Hepatic stellate cell (primary cell): ENCODE measurements at places on chromosomes 6 and 20.
A peak's percentile ranks its signal among the peaks of the same experiment; 100 is the strongest.

DNA sequence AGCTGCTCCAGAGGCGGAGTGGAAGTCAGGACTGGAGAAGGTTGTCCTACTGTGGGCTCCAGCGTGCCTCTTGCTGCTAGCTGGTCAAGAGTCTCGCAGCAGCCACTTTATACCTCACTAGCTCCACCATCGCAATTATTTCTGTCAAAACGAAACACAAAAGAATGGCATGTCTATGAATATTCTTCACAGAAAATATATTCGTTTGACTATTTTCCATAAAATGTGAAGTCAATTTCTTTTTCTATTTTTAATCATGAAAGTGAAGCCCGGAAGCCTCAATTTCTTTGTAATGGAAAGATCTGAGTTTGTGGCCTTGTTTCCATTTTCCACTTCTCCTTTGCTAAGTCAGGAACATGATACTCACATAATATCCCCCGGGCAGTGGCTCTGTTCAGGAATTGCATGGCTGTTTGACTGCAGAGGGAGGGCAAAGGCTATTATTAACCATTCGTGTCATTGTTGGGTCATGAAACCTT is 51.7 kb downstream of the DTD1 start:
- DNase-seq = no peak

GRCh38 chr6:79775222-79775621 is 144.1 kb downstream of the SH3BGRL2 start:
- DNase-seq = no peak

DNA sequence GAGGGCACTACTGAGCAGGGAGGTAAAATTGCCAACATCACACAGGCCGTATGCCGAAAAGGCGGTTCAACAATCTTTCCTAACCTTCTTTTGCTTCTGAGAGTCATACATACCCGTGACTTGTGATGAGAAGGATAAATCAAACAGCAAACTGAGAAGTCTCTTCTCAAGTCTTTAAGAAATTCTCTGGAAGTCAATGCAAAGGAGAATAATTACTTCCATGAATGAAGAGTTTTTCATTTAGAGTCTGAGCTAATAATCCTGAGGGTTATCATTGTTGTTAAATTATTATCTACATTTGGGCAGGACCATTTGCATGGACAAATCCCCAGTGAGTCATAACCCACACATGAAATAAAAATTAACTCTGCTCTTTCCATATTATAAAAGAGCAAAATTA is 22.4 kb upstream of the ILRUN start:
- DNase-seq = no peak

GRCh38 chr20:57195469-57196100 is 70.9 kb downstream of the BMP7 start:
- no peak for DNase-seq

GRCh38 chr6:88585276-88585692 is 378.1 kb downstream of the RNGTT start:
- DNase-seq = no peak

DNA sequence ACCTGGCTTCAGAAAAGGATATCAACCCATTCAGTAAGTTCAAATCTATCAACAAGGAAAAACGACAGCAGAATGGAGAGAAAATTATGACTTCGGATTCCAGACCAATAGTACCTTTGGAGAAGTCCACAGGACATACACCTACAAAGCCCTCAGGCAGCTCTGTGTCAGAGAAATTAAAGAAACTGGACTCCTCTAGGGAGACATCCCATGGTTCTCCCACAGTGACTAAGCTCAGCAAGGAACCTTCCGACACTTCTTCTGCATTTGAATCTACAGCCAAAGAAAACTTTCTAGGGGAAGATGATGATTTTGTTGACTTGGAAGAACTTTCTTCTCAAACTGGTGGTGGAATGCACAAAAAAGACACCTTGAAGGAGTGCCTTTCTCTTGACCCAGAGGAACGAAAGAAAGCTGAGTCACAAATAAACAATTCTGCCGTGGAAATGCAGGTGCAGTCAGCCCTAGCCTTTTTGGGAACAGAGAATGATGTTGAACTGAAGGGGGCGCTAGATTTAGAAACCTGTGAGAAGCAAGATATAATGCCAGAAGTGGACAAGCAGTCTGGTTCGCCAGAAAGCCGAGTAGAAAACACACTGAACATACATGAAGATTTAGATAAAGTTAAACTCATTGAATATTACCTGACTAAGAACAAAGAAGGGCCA is 67.4 kb upstream of the HINT3 start:
- DNase-seq = no peak

GRCh38 chr6:17584241-17584803 is 15.8 kb upstream of the FAM8A1 start:
- peak; percentile 74 for DNase-seq

GRCh38 chr6:162644153-162644552 is 83.4 kb downstream of the PRKN start:
- DNase-seq = no peak

DNA sequence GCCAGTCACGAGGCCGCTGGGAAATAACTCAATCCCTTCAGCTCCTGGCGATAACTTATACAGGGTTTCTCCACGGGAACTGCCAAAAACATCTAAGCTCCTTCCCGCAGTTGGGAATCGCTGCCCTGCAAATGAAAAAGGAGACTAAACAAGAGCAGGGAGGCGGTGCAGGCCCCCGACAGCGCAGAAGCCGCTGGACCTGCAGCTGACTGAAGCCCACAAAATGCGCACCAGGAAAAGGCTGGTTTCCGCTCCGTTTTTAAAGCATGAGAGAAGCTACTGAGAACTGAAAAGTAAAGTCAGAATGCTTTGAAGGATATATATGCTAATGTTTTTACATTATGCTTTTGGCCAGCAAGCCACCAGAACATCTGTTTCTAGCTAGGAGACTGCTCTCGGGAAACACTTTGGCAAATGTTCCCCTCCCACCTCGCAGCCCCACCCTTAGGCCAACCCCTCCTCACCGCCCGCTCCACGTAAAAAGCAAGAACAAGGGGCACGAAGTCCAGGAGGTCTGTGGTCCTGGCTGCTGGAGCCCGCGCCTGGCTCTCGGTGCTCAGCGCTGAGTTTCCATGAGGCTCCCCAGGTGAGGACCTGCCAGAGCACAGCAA is 90.5 kb downstream of the SOD2 start:
- no peak for DNase-seq

GRCh38 chr6:135423649-135424128 is 73.9 kb downstream of the AHI1 start:
- peak; percentile 7 for DNase-seq

- DNase-seq = no peak
Observed at GRCh38 chr6:153059311-153059710, 56.8 kb upstream of the MTRF1L start.

GRCh38 chr6:85620308-85620707 is 22.4 kb downstream of the SYNCRIP start:
- no peak for DNase-seq

GRCh38 chr6:125722886-125723285 is 26.5 kb upstream of the HEY2 start:
- no peak for DNase-seq

- no peak for DNase-seq
Observed at GRCh38 chr6:47162231-47162630, 120.1 kb upstream of the ADGRF1 start.

DNA sequence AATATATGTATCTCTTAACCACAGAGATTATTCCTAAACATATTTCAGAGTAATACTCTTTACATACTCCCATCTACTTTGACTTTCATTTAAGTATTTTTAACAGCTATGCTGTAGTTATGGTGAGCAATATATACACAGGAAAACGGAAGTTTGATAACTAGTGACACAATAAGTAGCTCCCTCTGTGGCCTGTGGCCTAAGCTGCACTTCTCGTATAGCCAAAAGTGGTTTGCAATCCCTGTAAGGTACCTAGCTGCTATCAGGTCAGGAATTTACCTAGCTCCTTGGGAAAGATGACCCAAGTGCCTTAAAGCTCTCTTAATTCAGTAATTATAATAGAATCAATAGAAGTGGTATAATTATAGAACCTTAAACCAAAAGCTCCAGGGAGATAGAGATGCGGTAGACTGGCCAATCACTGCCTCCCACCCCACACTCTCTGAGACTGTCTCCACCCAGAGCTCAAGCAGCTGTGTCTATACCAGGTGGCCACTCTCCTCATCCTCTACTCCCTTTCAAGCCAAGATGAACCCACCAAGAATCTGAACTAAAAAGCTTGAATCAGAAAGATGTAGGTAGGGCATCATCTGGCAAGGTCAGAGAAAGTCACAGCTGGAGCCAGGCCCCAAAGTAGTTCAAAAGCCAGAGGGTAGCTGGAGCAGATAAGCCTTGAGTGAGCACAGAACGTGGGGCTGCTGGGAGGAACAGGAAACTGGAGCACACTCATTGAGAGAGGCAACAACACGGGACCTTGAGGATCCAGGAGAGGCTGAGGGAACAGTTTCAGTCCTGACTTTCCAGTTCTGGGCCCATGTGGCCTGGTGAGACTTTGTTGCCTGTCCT is 84.9 kb upstream of the ASF1A start:
- no peak for DNase-seq

DNA sequence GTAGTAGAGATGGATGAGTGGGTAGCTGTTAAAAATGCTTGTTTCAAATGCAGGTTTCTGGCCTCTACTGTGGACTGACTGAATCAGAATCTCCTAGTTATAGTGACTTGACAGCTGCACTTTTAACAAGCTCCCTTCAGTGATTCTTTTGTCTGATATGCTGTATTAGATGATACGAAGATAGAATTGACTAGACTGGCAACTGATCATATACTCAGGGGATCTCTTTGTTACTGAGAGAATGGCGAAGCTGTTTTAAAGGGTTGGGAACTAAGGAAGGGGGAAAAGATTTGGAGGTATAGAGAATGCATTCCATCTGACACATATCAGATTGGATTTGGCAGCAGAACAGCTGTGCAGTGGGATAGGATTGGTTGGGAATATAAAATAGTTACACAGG is 7.0 kb downstream of the ENPP4 start:
- DNase-seq = no peak

GRCh38 chr20:53264604-53265003 is 292.4 kb downstream of the TSHZ2 start:
- DNase-seq = no peak

- no peak for DNase-seq
Observed at GRCh38 chr6:5729813-5730517, 276.8 kb downstream of the NRN1 start.

DNA sequence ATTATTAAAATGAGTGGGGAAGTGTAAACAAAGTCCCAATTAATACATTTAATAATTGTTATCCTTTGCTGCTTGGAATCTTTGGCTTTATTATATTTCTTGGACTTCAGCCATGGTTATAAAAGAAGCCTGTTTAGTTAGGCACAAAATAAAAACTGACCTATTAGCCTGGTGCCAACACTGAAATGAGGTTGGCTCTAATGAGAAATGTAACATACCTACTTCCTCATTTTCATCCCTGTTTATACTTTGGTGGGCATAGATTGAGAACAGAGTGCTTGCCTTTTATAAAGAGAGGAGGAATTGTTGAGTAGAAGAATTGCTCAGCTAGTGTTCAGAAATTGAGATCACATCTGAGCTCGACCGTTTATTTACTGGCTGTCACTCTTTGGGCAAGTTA is 471.3 kb downstream of the UTRN start:
- no peak for DNase-seq

- no peak for DNase-seq
Observed at GRCh38 chr20:36591854-36592641, 13.5 kb upstream of the RAB5IF start.

DNA sequence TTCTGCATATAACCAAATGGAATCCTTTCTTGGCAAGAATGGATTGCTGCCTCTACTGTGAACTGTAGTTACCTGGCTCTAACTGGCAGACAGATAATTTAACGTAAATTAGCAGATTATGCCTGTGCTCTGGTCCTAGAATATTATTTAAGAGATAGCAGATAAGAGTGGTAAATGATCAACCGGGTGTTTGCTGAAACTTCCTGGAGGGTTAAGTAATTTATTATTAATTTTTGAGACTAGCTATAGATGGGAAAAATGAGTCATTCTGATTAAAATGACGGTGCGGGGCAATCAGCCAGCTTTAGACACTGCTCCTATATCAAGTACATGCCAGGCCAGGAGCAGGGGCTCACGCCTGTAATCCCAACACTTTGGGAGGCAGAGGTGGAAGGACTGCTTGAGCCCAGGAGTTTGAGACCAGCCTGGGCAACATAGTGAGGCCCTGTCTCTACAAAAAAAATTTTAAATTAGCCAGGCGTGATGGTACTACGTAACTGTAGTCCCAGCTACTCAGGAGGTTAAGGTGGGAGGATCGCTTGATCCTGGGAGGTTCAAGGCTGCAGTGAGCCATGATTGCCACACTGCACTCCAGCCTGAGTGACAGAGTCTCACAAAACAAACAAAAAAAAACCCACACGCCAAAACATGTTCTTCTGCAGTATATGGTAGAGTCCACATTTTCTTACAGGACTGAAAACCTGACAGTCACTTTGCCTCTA is 22.6 kb downstream of the B4GALT5 start:
- DNase-seq = no peak

GRCh38 chr20:25223179-25223661 is 24.7 kb upstream of the PYGB start:
- DNase-seq = peak; percentile 97

GRCh38 chr6:101683884-101684283 is 290.4 kb downstream of the GRIK2 start:
- DNase-seq = no peak

- DNase-seq = no peak
Observed at GRCh38 chr20:41903586-41903985, 285.4 kb upstream of the CHD6 start.

- DNase-seq = no peak
Observed at GRCh38 chr20:63366390-63367365, 5.5 kb upstream of the CHRNA4 start.

DNA sequence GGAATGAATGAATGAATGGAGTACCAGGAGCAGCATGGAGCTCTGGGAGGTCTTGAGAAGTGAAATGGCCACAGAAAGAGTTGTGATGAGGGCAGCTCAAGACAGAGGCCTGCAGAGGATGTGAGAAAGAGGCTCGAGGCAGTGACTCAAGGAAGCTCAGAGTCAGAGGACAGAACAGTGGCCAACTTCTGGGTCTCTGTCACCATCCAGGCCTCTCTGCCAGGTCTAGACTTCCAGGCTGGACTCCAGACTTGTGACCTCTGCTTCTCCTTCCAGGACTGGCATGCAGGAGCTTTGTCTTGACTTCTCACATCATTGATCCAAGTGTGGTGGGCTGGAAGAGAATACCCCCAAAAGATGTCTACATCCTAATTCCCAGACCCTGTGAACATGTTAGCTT is 119.8 kb downstream of the TOX2 start:
- no peak for DNase-seq

DNA sequence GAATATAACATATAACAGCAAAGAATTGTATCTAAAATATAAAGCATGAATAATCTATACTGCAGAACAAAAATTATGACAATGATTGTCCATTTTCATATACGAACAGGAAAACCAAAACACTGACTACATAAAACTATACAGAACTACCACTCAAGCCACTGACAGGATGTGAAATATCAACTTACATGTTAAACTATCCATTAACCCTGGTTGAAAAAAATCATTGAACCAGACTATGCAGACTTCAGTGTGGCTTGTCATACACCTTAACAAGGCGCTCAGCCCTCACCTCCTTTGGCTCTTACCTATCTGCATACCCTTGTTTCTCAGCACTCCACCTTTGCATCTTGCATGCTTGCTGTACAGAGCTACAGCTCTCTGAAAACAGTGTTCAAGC is 34.9 kb downstream of the ASCC3 start:
- DNase-seq = no peak
